Stimulated activated CD8-positive, alpha-beta memory T cell treated with anti-CD3 and anti-CD28 coated beads, Interleukin-4, amount 100 ng/mL, for 24 hours (primary cell): ENCODE measurements at places on chromosomes 3 and 15.

- no peak for DNase-seq
These were observed 18.2 kb downstream of the KLHL6 start for GRCh38 chr3:183537295-183537730.

DNA sequence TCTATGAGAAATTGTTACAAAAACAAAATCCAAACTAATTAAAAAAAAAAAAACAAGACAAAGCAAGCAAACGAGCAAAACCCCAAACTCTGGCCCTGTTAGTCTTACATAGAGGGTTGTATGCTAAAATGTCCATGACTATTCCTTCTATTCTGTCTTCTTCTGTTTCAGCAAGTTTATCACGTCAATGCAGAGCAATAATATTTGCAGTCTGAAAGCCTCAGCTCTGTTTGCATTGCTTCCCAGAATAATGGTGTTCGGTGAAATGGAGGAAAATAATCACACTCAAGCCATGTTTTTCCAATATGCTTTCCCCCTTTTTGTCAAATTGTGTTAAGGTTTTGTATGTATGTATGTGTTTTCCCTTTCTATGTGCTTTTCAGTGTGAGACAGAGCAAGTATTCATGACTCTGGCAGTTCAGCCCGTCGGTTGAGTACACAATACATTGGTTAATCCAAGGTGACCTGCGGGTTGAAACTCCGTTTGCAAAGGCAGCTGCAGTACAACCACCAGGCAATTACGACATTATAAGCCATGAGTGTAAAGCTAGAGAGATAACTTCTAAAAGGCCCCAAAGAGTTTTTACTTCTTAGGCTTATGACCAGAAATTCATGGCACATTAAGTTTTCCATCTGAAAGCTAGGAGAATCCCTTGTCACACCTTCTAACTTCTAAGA lies 34.9 kb upstream of the MAGI1 start:
- DNase-seq = no peak

DNA sequence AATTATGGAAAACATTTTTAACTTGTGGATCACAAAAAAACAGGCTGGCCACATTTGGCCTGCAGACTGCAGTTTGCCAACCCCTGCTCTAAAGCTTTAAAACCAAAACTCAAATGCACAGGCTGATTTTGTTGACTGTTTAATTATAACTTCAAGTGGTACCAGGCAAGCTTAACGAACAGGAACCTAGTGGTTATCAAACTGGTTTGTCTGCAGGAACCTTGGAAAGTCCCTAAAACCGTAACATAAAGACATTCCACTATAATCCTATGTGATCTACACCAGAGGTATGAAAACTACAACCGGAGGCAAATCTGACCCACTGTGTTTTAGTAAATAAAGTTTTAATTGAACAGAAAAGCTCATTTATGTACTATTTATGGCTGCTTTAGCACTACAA lies 52.4 kb downstream of the TBL1XR1 start:
- DNase-seq = no peak

- DNase-seq = no peak
These were observed 435.7 kb downstream of the DIPK2A start for GRCh38 chr3:144407335-144407734.

DNA sequence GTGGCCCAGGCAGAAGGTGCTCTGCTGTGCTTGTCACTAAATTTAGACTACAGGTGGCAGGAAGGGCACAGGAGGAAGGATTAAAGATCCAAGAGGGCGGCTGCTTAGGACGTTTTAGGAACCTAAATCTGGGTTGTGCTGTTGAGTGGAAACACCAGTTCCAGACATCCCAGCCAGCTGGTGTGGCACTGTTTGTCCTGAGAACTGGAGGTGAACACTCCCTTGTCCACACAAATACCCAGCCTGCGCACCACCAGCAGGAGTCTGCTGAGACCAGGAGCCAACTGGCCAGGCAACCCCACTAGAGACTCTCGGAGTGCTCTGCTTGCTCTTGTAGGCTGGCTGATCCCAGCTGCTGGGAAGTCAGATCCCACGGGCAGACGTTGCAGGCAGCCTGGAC lies 30.3 kb upstream of the UACA start:
- DNase-seq = no peak

GRCh38 chr3:135106445-135106844 lies 311.4 kb downstream of the EPHB1 start:
- DNase-seq = no peak

- no peak for DNase-seq
These were observed 17.8 kb downstream of the ZIC1 start for GRCh38 chr3:147426931-147427330.

DNA sequence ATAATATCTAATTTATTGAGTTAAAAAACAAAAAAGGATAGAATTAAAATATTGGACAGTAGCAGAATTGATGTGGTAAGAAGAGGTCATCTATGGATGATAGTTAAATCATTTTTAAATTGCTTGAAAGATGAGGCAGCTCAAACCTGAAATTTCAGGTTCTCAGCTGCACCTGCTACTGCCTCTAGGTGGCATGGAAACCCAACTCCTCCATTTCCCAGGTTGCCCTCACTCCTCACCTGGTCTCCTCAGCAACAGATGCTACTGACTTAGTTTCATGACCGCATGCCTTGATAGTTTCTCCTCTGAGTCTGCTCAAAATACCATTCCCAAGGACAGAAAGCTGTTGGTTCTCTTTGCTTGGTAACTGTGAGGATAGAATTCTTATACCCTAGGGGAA lies 148.1 kb downstream of the ABHD5 start:
- no peak for DNase-seq

DNA sequence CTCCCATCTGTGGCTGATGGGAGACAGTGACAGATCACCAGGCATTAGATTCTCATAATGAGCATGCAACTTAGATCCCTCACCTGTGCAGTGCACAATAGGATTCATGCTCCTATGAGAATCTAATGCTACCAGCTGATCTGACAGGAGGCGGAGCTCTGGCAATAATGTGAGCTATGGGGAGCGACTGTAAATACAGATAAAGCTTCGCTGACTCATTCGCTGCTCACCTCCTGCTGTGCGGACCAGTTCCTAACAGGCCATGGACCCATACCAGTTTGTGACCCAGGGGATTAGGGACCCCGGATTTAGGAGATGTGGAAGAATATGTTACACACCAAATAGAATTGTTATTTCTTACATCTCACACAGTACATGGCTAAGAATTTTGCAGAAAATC lies 6.7 kb downstream of the ARGFX start:
- no peak for DNase-seq

- no peak for DNase-seq
These were observed 340.7 kb upstream of the DNAJC19 start for GRCh38 chr3:181330257-181330656.

GRCh38 chr3:38121832-38122461 lies 15.0 kb downstream of the ACAA1 start:
- no peak for DNase-seq
